ENCODE measurements at places on chromosomes 12 and 14.

DNA sequence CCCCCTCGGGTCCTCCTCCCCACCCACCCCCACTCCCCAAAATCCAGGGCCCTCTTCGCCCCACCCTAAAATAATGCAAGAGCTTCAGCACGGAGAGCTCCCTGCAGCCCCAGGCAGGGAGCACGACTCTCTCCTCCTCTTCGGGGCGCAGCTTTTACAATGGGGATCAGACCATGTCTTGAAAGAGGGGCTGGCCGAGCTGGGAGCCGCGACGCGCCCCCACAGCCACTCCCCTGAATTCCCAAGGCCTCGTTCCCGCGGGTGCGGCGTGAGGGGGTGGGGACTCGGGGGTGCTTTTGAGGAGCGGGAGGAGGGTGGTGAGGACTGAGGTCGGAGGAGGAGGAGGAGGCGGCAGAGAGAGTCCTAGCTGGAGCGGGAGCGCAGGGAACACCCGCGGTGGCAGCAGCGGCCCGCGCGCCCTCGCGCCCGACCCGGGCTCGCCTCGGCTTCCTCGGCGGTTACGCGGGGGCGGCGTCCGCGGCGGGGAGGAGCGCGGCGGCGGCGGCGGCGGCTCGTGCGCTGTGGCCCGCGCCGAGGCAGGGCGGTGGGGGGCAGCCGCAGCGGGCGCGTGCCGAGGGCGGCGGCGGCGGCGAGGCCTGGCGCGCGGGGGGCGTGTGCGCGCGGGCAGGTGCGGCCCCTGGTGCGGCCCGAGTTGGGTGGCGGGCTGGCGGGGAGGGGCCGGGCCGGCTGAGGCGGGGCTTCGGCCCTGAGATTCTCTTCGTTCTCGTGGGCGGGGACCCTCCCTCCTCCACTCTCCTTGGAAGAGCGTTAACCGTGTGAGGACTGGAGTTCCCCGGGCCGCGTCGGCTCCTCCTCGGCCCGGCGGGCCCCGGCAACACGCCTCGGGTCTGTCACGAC is at the start of gene ANKS1B:
Gene ANKS1B (minus strand): TSS at position 666 of the 858 bp plus-strand sequence. CDS start 699 bp downstream, outside the sequence.
- no peak for DNase-seq

DNA sequence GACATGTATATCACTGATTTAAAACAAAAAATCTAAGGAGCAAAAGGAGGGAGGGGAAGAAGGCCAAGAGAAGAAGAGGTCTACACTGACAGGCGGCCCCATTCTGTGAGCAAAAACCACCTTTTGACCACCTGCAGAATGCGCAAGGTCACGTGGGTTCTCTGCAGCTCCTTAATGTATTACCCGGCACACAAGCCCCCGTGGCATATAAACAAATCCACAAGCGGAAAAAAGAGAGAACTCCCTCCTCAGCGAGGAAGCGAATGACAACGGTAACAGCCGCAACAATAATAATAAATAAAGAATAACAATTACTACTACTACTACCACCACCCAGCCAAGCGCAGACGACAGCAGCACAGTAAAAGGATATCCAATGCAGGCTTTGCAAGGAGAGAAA is 1.3 kb downstream of the KSR2 start:
- DNase-seq, result no peak

DNA sequence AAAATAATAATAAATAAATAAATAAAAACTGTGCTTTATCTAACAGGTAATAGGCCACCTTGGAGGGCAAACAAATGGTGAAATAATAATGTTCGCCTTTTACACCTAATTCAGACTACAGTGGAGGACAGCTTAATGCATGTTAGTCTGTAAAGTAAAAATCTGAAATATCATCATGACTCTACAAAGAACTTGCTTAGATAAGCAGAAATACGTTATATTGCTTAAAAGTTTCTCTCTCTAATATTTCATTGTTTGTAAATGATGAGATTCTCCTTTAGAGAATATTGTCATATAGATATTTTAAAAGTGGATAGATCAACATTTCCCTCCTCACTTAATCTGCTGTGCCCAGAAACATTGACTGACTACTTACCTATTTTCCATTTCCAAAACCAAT is 98.7 kb upstream of the PDZRN4 start:
- no peak for DNase-seq

- DNase-seq, result no peak
These were observed 62.6 kb upstream of the BICD1 start for GRCh38 chr12:32043928-32044549.

- DNase-seq, result no peak
These were observed 7.6 kb downstream of the KIF26A start for GRCh38 chr14:104145826-104146601.

DNA sequence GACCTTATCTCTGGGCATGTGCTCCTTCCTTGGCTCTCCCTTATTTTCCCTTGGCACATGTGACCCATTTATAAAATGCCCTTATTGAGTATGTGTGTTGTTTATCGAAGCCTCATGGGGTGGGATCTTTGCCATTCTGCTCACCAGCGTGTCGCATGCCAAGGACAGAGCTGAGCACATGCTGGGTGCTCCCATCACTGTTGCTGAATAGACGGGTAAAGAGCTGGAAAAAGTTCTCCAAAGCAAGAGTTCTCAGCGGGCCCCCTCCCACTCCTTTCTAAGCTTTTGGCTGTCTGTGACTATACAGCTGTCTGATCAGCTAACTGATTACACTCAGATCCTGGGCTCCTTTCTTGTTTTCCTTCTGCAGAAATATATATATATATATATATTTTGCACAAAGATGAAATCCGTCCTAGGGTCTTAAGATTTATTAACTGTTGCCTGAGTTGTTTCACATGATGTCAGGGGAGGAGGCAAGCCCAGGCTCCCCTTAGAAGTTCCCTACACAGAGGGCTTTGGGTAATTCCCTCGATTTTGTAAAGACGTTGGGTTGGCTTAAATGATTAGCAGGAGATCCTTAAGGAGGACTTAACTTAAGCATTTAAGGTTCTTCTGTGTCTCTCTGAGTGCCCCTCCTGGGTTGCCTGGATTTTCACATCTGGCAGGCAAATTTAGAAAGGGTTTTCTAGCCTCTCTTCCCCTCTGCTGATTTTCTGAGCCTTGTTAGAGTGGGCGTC is 71.6 kb downstream of the TMEM132C start:
- DNase-seq, result no peak

GRCh38 chr12:102010265-102010994 is 51.4 kb downstream of the WASHC3 start:
- no peak for DNase-seq

DNA sequence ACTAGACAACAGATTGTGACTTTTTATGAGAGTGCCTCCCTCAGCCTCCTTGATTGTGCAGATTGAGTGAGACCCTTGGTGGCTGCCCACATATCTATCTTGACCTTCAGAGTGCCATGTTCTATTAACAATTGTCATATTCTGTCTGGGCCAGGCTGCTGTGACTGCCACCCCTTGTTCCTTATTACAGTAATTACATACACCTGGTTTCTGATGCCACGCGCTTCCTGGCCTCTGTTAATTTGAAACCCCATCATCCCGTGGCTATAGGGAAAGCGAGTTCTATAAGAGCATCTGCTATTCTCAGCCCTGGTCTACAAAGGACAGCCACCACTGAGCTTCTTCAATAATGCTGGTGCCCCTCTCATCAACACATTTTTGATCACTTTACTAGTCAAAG is 228.7 kb downstream of the PCNX1 start:
- no peak for DNase-seq

GRCh38 chr12:116954710-116955381 is 44.1 kb downstream of the FBXW8 start:
- no peak for DNase-seq

GRCh38 chr14:100018482-100018881 is 46.7 kb upstream of the EVL start:
- no peak for DNase-seq

- DNase-seq, result no peak
These were observed 32.7 kb downstream of the PARP2 start for GRCh38 chr14:20376071-20376588.

- no peak for DNase-seq
These were observed 659.1 kb downstream of the NRXN3 start for GRCh38 chr14:78829274-78829673.

- no peak for DNase-seq
These were observed 6.9 kb downstream of the MTA1 start for GRCh38 chr14:105426416-105427130.

GRCh38 chr14:37045340-37046061 is 126.9 kb downstream of the SLC25A21 start:
- DNase-seq, result no peak

DNA sequence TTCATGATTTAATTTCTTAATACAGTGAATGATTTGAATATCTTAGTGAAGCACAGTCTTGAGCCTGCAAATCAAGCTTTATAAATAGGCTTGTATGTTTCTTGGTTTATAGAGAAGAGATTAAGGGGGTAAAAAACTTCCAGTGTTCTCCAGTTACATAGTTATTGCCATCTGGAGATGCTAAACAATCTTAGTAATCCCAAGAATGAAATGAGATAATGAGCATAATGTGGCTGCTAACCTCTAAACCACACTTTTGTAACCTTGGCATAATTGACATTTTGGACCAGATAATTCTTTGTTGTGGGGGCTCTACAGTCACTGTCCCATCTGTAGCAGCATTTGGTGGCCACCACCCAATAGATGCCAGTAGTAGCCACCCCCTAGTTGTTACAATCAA is 316.8 kb downstream of the CCDC91 start:
- DNase-seq, result peak; percentile 31

DNA sequence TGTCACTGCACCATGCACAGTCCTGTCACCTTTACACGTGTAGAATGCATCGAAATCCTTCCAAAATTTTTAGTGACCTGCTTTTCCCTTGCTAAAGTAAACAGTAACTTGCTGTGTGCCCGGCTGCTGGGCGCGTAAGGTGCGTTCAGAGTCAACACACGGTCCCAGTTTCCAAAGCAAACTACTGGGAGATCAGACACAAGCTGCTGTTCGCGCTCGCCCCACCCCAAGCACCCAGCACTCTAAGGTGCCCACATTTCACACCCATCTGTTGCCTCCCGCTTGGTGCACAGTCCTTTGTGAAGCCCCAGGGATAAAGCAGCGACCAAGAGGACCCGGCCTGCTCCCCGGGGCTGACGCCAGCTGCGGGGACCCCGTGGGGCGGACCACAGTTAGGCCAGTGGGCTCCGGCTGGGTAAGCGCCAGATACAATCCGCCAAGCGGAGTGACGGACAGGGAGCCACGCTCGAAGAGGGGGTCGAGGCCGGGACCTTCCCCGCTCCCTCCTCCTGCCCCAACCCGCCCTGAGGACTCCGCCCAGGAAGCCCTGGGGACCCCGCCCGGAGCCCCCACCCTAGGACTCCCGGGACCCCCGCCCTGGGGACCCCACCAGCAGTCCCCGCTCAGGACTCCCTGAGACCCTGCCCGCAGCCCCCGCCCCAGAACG is 633 bp downstream of the STX2 start:
- no peak for DNase-seq

- no peak for DNase-seq
These were observed 61.5 kb downstream of the TMEM30B start for GRCh38 chr14:61219673-61220072.

DNA sequence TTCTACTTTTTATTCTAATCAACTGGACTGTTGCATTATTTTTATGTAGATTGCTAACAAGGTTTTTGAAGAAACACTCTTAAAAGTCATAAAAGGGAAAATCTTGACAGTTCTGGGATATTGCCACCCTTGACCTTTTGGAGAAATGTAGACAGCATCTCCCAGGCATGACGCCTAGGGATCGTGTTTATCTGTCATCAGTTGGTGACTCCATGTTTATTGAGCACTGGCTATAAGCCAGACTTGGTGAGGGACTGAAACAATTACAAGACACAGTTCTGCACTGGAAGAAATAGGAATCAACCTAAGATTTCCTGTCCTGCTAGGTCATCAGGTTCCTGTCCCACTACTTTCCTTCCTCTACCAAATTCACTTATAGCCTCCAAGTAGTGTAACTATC is 34.5 kb downstream of the HMGA2 start:
- DNase-seq, result no peak

DNA sequence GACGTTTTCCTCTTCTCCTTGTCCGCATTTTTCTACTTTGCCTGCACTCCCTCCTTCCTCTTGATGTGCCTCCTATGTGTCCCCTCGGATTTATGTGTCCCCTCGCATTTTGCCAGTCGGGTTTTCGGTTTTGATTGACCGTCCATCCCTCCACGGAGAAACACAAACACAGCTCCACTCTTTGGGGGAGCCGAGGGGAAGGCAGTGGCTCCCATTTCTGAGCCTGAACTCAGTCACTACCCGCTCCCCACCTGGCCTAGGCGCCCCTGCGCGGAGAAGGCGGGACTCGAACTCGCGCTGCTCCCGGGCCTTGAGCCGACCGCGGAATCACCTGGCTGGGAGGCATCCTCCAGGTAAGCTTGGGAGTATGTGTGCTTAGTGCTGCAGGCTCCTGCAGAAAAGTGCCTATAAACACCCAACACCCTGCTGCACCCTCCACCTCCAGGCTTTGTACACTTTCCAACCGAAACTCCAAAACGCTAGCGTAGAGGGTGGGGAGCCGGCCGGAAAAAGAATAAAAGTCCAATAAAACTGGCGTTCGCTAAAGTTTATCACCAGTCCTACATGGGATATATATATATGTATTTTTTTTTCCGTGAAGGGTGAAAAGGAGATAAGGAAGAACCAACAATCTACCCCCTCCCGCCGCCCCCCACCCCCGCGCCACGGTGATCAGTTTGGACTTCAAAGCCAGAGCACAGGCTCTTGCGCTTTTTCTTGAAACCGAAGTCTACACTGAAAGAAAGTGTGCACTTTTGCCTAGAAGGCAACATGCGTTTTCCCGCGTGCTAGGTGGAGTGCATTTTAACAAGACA is 3.3 kb upstream of the CCND2 start:
- DNase-seq, result no peak

DNA sequence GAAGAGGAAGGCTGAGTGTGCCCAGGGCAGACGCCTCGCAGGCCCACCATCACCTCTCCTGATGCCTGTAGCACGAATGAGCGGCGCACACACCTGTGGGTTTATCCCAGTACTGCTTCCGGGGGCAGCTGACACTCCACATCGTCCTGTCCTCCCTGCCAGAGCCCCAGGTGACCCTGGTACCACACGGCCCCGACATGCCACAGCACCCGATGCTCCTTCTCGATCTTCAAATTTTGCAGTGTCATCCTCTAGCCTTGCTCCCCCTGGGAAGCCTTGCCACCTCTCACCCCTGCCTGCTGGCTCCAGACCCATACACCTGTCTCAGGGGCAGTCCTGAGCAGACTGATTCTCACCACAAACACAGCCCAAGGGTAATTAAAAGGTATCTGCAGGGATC is 40.6 kb downstream of the ANO2 start:
- DNase-seq, result no peak

- no peak for DNase-seq
These were observed 26.3 kb downstream of the CLMN start for GRCh38 chr14:95293449-95293848.

- DNase-seq, result no peak
These were observed 3.1 kb downstream of the CACNA2D4 start for GRCh38 chr12:1915082-1915968.

DNA sequence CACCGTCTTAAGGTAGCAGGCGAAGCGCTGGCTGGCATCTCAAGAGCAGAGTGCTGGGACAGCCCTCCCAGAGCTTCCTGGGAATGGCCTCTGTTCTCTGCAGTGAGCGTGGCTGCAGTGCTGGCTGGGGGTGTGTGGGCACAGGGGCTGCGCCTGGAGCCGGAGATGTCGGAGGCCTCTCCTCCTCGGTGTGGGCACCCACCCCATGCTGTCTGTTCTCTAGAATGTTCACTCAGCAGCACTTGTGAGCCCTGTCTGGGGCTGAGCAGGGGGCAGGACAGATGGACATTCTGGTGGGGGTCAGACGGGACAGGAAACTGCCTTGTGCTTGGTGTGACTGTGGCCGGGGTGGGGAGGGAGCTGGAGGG is 15.9 kb downstream of the FBRSL1 start:
- no peak for DNase-seq

- DNase-seq, result no peak
These were observed 42.5 kb downstream of the CCNK start for GRCh38 chr14:99523704-99524055.

- no peak for DNase-seq
These were observed 453 bp upstream of the ESRRB start for GRCh38 chr14:76375484-76375883.

Data from HFF-Myc (cell line).